ENCODE measurements at places on chromosomes 13 and 19.

GRCh38 chr19:6413291-6413690 lies 11.3 kb downstream of the KHSRP start:
- no peak for DNase-seq

- no peak for DNase-seq
These were observed 87.8 kb downstream of the TDRD3 start for GRCh38 chr13:60484865-60485264.

DNA sequence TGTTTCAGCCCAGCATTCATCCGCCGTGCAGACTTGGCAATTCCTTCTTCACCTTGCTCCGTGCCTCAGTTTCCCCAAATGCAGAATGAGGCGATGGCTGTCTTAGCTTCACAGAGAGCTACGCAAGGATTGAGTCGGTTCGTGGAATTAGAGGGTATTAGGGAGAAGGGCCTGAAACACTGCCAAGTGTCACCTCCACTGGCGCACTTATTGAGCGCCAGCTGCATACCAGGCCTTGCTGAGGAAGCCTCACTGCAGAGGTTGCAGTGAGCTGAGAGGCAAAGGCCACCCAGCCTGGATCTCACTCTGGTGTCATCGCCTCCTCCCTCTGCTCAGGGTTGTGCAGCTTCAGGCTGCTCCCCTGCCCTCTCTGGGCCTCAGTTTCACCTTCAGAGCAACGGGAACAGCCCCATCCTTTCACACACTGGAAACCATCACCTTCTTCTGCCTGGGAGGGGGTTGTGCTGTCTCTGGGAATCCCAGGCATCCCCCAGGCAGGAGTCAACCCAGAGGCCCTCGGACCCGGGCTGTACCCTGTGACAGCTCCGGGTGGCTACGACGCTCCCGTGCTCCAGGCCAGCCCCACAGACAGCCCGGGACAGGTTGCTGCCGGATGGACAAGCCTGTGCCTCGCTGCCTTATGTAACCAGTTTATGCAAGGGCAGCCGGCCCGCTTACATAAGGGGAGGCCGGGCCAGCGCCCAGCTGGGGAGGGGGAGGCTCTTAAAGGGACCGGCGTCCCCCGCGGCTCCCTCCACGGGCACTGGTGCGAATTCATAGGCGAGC lies 31.9 kb downstream of the NFIC start:
- DNase-seq, result no peak

- DNase-seq, result no peak
These were observed 525 bp downstream of the CARS2 start for GRCh38 chr13:110705356-110705825.

DNA sequence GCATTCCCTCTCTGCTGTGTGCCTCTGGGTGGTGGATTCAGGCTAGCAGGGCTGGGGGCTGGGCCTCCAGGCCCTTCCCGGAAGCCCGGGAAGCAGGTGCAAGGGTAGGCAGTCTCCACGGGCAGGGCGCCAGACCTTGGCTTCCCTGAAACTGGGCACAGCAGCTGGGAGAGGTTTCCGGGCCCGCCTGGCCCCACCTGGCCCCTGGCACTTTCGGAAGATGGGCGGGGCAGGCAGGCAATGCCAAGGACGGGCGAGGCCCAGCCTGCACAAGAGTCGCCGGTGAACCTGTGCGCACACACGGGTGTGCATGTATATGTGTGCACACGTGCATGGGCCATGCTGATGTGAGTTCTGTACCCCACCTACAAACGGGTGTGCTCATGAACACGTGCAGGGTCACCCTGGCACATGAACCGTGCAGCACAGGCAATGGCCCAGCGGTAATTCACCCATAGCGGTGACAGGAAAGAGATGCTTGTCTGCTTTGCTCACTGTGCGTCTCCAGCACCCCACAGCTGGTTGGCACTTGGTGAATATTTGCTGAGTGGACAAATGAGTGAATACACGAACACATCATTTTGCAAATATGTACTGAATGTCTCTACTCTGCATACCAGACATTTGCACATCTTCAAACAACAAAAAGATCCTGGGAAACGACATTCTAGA lies 15.3 kb downstream of the GADD45B start:
- no peak for DNase-seq

- no peak for DNase-seq
These were observed 8.8 kb downstream of the CYP4F8 start for GRCh38 chr19:15623711-15624318.

DNA sequence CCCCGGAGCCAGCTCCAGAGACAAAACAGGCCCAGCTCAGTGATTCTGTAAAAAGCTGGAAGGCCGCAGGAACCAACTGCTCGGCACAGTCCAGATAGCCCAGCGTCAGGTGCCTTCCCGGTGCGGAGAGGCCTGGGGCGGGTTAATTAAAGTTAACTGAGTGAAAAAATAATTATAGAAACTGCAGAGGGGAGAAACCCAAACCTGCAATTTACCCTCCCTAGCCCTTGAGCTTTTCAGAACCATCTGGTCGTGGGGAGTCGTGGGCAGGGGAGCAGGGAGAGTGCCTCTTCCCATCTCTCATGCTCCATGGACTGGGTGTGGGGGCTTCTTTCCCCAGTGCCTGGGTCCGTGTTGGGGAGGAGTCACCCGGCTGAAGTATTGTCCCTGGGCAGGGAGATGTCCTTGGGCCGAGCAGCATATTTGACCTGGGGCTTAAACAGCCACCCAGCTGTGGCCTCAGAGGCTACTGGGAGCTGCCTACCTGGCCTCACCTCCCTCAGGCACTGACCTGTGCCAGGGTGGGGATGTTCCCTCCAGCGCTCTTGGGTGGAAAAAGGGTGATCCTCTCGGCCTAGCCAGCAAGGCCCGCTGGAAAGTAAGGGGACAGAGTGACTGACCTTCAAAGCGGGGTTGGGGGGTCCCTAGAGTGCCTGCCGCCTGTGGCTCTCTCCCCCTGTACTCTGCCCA lies 65.9 kb downstream of the CHST8 start:
- DNase-seq, result no peak

- no peak for DNase-seq
These were observed 5.4 kb upstream of the CBY2 start for GRCh38 chr13:45696610-45697226.

GRCh38 chr13:30353471-30354215 lies 46.3 kb upstream of the KATNAL1 start:
- no peak for DNase-seq

DNA sequence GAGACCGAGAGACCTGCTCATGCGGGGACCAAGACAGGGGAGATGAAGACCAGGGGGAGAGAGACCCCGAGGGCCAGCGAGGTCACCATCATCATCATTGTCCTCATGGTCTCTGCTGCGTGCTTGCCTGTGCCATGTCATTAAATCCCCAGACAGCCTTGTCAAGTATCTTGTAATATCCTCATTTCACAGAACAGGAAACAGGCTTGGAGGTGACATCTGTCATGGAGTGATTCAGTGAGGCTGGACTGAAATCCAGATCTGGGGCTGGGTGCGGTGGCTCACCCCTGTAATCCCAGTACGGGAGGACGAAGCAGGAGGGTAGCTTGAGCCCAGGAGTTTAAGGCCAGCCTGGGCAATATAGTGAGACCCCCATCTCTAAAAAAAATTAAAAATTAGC lies 5.9 kb upstream of the NANOS2 start:
- no peak for DNase-seq

DNA sequence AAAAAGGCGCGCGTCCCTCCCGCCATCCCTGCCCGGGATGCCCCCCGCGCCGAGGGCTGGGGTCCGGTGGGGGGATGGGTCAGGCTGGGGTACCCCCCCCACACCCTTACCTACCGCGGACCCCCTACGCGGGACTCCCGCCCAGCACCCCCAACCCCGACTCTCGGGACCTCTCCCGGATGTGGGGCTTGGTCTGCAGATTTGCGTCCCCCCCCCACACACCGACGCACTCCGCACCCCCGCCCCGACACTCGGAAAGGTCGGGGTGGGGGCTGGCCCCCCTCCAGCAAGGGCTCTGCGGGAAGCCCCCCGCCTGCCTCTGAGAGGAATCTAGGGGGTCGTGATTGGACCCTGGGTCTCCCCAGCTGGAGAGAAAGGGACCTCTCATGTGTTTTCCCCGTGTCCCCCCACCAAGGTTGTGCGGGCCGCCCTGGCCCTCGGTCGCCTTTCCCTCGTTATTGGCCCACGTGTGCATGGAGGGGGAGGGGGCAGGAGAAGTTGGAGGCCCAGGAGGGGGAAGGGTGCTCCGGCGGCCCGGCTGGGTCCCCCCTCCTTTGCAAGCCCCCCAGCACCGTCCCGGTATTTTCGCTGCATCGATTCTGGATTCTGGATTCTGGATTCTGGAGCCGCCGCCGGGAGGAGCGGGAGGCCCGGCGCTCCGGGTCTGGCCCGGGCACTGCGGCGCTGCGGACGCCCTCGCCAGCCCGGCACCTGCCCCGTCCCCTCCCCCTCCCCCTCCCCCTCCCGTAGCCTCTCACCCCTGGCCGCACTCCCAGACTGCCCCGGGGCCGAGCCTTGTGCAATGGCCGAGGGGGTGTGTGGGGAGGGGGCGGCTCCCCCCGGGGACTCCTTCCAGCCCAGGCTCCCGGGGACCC lies 607 bp downstream of the NFIC start:
- no peak for DNase-seq

- no peak for DNase-seq
These were observed 18.0 kb upstream of the PAN3 start for GRCh38 chr13:28120317-28120716.

- DNase-seq, result no peak
These were observed 25.3 kb downstream of the CLEC4M start for GRCh38 chr19:7788178-7788932.

DNA sequence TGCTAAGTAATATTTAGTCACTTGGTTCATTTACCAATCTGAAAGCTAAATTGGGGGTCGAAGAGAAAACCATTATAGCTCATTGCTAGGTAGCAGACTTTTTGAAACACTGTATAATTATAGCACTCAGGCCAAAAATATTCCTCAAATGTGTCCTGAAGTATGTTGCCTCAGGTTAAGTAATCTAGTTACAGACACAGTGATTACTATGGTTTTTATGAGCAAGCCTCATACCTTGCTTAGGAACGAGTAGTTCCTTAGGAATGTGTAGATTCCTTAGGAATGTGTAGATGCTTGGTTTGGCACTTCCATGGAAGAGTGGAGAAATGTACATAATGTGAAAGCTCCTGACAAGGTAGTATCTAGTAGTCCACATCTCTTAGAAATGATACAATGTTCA lies 387.5 kb downstream of the LMO7 start:
- DNase-seq, result no peak

DNA sequence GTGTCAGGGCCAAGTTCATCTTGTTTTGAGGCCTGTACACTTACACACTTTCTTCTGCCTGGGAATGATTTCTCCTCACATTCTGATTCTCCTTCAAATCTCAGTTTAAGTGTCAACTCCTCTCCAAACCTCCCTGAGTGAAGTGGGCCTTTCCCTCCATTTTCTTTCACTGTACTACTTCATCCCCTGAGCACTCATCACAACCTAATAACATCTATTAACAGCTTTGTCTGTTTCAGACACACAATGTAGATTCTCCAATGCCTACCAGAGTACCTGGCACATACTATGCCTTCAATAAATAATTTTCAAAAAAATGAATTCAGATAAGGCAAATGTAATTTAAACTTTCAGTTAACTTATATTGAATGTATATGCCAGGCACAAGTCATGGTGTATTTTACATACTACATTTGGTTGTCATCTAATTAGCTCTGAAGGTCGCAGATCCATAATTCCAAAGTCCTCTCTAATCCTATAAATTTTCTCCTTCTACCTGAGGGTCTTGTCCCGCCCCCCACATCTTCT lies 357 bp upstream of the COG6 start:
- DNase-seq, result no peak

GRCh38 chr13:19587635-19588300 lies 26.4 kb upstream of the TPTE2 start:
- DNase-seq, result no peak

DNA sequence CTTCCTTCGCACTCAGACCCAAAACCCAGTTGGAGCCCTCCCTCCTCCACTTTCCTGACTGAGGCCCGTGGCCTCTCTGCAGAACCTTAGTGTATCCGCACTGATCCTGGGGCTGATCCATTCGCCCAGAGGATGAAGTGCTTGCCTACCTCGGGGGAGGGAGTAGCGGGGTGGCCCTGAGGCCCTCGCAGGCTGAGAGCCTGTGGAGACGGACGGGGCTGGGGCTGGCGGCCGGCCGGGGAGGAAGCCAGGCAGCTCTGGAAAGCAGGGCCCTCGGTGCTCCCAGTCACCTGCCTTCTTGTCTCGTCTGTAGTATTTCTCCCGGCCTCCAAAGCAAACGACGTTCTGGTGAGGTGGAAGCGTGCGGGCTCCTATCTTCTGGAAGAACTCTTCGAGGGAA lies 1.3 kb downstream of the PROZ start:
- no peak for DNase-seq

DNA sequence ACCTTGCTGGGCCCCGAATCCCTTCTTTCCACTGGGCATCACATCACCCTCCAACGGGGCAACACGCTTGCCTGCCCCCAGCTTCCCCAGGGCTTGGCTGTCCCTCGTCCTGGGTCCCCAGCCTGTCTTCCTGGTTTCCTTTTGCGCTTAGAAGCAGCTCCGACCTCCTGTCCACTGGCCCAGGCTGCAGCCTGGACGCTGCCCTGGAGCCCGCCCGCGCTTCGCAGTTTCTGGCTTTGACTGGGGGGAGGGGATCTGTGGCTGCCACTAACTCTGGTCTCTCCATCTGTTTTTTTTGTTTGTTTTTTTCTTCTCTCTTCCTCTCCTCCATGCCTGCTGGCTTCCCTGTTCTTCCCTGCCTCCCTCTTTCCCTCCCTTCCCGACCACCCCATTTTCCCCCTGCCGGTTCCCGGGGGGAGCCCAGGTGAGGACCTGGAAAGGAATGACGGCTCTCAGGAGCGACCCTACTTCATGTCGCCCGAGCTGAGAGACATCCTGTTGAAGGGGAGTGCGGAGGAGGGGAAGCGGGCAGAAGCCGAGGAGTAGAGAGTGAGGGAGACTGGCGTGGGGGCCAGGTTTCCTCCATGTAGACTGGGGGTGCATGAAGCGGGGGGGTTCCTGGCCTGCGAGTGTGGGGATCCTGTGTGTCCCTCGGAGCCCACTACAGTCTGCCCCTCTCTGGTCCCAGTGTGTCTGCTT lies 11.5 kb upstream of the ILF3 start:
- no peak for DNase-seq

- DNase-seq, result no peak
These were observed 19.5 kb upstream of the DCUN1D2 start for GRCh38 chr13:113509989-113510388.

GRCh38 chr13:68199271-68199670 lies 969.1 kb upstream of the PCDH9 start:
- DNase-seq, result no peak
